ENCODE measurements at places on chromosomes 2 and 18.

DNA sequence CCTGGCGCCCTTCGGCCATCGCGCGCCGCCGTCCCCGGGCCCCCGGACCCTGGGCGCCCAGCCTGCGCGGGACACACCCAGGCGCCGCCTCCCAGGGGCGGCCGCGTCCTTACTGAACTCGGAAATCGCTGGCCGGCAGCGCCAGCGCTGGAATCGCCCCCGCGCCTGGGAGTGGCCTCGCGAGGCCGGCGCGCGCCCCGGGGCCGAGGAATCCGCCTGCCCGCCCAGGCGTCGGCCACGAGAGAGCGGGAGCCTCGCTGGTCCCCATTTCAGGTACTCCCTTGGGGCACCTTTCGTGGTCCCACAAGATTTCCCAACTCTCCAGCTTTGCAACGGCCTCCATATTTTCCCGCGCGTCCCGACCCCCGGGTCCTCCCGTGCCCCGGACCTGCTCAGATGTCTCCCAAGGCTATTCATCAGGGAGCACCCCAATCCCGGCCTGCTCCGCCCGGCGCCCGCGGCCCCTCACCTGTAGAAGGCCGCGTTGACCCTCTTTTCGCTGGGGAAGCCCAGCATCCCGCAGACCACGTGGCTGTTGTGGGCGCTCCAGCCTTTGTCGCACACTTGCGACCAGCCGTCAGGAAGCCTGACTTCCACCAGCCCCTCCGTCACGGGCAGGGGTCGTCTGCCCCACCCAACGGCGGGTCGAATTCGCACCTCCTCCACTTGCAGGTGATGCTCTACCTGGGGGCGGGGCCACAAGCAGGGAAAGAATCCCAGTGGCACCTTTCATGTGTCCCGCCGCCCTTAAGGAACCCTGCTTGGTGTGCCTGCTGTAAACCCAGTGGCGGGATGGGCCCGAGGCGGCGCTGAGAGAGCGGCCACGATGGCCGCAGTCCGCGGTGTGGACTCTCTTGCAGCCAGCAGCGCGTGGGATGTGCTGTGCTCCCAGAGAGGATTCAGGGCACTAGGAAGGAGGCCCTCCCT, 4.6 kb downstream of the LOXL3 start:
- DNase-seq = peak; percentile 46

GRCh38 chr2:42639340-42640077, 71.1 kb downstream of the MTA3 start:
- no peak for DNase-seq

GRCh38 chr2:19809206-19809605, 92.6 kb downstream of the TTC32 start:
- DNase-seq = no peak

- no peak for DNase-seq
Measured at GRCh38 chr2:120856421-120856862, 120.8 kb downstream of the GLI2 start.

- DNase-seq = no peak
Measured at GRCh38 chr2:24822049-24822706, 29.0 kb downstream of the CENPO start.

DNA sequence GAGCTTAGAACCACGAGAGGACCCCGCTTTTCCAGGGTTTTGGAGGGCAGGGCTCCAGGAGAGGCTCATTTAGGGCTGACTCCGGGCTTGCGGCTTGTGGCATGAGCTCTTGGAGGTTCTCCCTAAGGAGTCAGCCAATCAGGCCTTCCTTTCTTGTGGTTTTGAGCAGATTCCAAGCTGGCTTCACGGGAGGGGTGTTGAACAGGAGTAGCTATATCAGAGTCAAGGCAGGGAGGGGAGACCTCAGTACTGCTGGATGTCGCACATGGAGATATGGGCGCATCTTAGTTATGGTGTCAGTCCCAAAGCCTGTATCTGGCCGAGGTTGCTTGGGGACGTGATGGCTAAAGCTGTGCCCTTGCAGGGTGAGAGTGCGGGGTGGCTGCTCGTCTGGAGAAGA, 98.6 kb downstream of the AGAP1 start:
- no peak for DNase-seq

DNA sequence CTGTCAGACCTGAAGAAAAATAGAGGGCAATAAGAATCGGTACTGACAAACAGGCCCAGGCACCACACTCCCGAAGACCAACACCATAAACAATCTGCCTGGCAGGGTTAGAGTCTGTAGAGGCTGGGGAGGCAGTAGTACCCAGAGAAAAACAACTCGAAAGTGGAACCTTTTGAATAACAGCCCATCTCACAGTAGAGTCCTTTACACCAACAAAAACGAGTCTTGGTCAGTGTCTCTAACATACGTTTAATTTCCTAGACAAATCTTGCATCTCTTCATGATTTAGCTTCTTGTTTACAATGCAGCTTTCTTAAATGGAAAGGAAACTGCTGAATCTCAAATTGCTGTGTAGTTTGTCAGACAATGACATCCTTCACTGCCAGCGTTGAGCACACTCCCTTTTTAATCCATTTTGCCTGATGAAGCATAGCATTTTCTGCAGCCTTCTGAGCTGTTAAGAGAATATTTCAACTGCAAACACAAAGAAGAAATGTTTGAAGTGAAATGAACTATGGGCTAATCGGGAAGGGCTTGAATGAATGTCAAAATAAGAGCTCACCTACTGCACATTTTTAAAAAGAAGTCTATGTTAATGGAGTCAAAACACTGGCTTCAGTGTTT, 73.1 kb upstream of the DSG1 start:
- DNase-seq = no peak
